ENCODE measurements at places on chromosomes 4 and X. TPM values are rescaled to one million over a fixed set of nuclear protein-coding genes. Genes with fewer than 3 reads are reported as not detected.

The TAF7L gene
- 0.55 TPM for polyA plus RNA-seq

The LCORL gene
- polyA plus RNA-seq = 16.7 TPM

The UGT2B11 gene
- not detected for polyA plus RNA-seq

The CT45A1 gene
- 6.7 TPM for polyA plus RNA-seq

The TBC1D19 gene
- polyA plus RNA-seq = 19.8 TPM

The BST1 gene
- polyA plus RNA-seq = 3.9 TPM

The CD40LG gene
- polyA plus RNA-seq = 0.12 TPM

The TEC gene
- 6.8 TPM for polyA plus RNA-seq

The PLXNB3 gene
- polyA plus RNA-seq = 4.1 TPM

The TCEAL2 gene
- polyA plus RNA-seq = 2.2 TPM

The FAM53A gene
- 2.9 TPM for polyA plus RNA-seq

The PDGFC gene
- polyA plus RNA-seq = 45.1 TPM

The F8A1 gene
- 17.3 TPM for polyA plus RNA-seq

The GPR50 gene
- not detected for polyA plus RNA-seq

The TRMT10A gene
- polyA plus RNA-seq = 14.5 TPM

The SPANXD gene
- polyA plus RNA-seq = not detected

The SCD5 gene
- 41.9 TPM for polyA plus RNA-seq

The TMEM156 gene
- 0.33 TPM for polyA plus RNA-seq

The ZC4H2 gene
- 25.6 TPM for polyA plus RNA-seq

The RAB9B gene
- 3.0 TPM for polyA plus RNA-seq

The GJB1 gene
- polyA plus RNA-seq = 6.7 TPM

The XAGE1B gene
- not detected for polyA plus RNA-seq

The MAOB gene
- 15.8 TPM for polyA plus RNA-seq
